ENCODE measurements at places on chromosomes 12 and 14. TPM values are rescaled to one million over a fixed set of nuclear protein-coding genes. Genes with fewer than 3 reads are reported as not detected.

The GLI1 gene
- 2.1 TPM for polyA plus RNA-seq

The CCDC85C gene
- polyA plus RNA-seq: 1.2 TPM

The OR4E2 gene
- not detected for polyA plus RNA-seq

The VRK1 gene
- polyA plus RNA-seq: 5.8 TPM

The APOF gene
- not detected for polyA plus RNA-seq

The GPR132 gene
- polyA plus RNA-seq: not detected

The EIF2S3B gene
- 2.5 TPM for polyA plus RNA-seq

The TNS2 gene
- 130 TPM for polyA plus RNA-seq

Measured in aorta (tissue), 5 donors.